ENCODE measurements at places on chromosomes 6 and 20. TPM values are rescaled to one million over a fixed set of nuclear protein-coding genes. Genes with fewer than 3 reads are reported as not detected.

DNA sequence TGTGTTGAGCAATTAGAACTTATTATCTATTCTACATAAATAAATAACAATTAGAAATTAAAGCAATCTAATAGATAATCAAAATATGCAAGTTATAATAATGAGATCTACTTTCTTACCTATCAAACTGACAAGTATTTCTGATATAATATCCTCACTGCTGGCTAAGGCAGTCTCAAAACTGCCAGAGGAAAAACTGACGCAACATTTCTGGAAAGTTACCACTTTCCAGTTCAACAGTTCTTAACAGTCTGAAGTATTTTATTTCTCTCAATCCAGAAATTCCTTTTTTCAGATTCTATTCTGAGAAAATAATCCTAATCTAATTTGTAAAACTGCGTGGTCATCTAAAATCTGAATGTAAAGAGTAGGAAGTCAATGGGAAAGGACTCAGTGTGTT lies 121.0 kb downstream of the TRDN start:
- H3K4me1 ChIP-seq, result peaks cover 7% of the 10 kb centered on the region
- H3K27me3 ChIP-seq, result no peaks in the 10 kb centered on the region
- H3K4me3 ChIP-seq, result no peak overlapping the region

- no peaks in the 10 kb centered on the region for H3K27me3 ChIP-seq
- DNase-seq, result peak; percentile 20
- no peaks in the 10 kb centered on the region for H3K4me1 ChIP-seq
- H3K27ac ChIP-seq, result no peak overlapping the region
- no peaks in the 10 kb centered on the region for H3K36me3 ChIP-seq
- H3K4me3 ChIP-seq, result no peak overlapping the region
Observed at GRCh38 chr6:23559587-23560343, 566.2 kb upstream of the NRSN1 start.

DNA sequence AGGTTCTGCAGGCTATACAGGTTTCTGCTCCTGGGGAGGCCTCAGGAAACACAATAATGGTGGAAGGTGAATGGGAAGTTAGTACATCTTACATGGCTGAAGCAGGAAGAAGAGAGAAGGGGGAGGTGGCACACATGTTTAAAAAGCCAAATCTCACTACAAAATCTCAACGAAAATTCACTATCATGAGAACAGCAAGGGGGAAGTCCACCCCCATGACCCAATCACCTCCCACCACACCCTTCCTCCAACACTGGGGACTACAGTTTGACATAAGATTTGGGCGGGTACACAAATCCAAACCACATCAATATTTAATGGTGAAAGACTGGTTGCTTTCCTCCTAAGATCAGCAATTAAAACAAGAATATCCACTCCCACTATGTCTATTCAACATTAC lies 13.8 kb upstream of the POLR1H start:
- no peaks in the 10 kb centered on the region for H3K4me1 ChIP-seq
- no peak overlapping the region for H3K27ac ChIP-seq
- H3K36me3 ChIP-seq, result no peaks in the 10 kb centered on the region
- H3K27me3 ChIP-seq, result no peaks in the 10 kb centered on the region
- no peak overlapping the region for H3K4me3 ChIP-seq
- DNase-seq, result no peak

The TNNC2 gene
- 3,356 TPM for total RNA-seq

- no peak overlapping the region for H3K27ac ChIP-seq
- no peaks in the 10 kb centered on the region for H3K27me3 ChIP-seq
- no peak overlapping the region for H3K4me3 ChIP-seq
- H3K4me1 ChIP-seq, result no peaks in the 10 kb centered on the region
Observed at GRCh38 chr6:155628306-155628705, 172.7 kb upstream of the NOX3 start.

Data from muscle of leg (tissue), 16 donors.